ENCODE measurements at places on chromosomes 11 and 22.

DNA sequence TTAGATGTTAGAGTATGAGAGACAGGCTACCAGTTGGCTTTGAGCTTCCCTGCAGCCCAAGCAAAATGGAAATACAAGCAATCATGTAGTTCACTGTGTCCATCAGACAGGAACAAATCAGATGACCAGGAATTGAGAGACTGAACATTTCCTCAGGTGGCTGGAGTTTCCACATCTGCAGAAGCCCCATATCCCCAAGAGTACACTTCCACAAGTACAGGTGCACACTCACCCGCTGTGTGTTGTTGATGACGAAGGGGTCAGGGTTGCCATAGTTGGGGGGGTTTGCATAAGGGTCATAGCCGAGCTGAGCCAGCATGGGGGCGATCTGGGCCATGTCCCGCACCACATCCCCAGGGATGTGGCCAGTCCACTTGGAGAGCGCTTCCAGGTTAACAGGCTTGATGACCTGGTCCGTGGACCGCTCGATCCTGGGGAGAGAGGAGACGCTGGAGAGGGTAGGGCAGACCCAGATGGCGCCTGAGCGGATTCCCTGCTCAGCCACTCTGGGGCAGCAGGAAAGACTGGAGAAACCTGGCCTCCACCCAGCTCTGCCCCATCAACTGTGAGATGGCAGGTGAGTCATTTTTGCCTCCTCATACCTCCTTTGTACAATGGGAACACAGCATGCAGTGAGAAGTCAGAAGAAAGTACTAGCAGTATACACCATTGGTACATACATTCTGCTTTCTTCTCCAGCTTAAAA, 23.9 kb upstream of the TFIP11 start:
- DNase-seq = no peak

DNA sequence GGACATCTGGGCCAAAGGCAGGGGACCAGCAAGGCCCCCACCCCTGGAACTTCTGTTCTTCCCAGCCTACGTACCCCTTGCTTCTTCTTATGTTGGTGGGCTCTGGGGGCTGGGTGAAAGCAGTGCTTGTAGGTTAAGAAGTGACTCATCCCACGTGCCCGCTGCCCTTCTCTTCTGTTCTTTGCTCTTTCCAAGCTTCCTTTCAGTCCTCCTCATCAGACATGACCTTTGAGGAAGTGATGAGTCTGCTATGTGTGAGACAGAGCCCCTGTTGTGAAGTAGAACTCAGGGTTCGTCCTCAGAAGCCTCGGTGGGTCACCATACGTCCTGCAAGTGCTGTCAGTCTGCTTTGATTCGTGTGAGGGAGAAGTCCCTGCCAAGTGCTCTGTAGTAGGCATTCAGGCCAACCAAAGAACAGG, 12.7 kb downstream of the MED15 start:
- DNase-seq = no peak

GRCh38 chr11:70306586-70307033, 36.1 kb downstream of the PPFIA1 start:
- no peak for DNase-seq

DNA sequence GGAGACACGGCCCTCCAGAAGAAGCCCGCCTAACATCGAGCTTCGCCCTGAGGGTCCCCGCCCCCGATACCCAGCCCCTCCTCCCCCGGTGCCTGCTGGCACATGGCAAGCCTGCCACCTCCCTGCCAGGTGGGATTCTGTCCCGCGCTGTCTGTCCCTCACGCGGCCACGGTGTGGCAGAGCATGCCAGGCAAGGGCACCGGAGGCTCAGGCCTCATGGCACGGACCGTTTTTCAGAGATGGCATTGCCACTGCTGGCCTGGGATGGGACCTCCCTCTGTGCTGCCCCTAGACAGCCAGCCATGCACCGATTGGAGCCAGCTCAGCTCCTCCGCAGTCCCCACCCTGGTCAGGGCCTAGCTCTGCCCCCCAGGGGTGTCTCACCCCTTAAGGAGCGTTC, 19.4 kb downstream of the MRPL23 start:
- DNase-seq = no peak

DNA sequence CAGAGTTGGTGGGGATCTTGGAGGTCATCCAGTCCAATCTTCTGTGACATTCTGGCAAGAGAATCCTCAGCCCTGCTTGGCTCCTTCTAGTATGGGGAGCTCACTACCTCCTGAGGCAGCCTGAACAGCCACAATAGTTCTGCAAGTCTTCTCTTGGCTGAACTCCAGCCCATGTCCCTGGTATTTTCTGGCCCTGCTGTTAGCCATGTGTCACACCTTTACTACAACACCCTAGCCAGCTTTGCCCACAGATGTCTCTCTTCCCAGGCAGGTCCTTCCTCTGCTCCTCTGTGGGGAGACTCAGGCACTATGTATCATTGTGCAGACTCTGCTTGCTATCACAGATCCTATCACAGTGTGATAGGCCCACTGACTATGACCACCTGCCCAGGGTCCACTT, 297.7 kb downstream of the CTTN start:
- DNase-seq = no peak

GRCh38 chr11:8702598-8702915, 20.0 kb downstream of the RPL27A start:
- no peak for DNase-seq

DNA sequence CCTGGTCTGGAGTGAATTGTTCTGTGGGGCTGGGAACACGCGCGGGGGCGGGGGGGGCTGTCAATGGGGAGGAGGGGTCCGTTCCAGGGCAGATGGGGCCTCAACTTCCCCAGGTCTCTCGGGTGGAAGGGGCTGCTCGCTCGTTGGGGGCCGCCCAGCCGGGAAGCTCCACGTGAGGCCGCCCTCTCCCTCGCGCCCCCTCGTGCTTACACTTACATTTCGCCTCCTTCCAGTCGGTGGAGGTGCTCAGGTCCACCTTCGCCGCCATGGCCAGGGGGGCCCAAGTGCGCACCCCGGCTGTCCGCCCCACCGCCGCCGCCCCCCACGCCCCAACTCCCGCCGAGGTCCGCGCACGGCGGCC, 452 bp downstream of the MACROD1 start:
- peak; percentile 30 for DNase-seq

DNA sequence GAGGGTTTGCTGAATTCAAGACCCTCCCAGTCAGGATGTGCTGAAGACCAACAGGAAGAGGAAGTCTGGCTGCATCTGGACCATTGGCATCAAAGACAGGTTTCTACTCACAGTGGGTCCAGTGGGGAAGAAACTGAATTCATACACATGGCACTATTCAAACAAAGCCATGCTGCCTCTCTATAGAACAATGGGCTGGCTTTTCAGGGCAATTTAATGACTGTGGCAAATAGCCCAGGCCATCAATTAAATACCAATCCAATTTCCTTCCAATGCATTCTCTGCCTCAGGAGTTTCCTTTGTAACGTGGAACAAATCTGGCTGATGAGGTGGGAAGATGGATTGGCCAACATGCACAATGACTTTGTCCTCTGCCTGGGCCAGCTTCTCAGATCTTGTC, 98.6 kb downstream of the SEZ6L start:
- no peak for DNase-seq

- no peak for DNase-seq
Observed at GRCh38 chr22:42188808-42189447, 58.3 kb upstream of the CYP2D6 start.

- no peak for DNase-seq
Observed at GRCh38 chr22:48664586-48664985, 1163.1 kb downstream of the BRD1 start.

DNA sequence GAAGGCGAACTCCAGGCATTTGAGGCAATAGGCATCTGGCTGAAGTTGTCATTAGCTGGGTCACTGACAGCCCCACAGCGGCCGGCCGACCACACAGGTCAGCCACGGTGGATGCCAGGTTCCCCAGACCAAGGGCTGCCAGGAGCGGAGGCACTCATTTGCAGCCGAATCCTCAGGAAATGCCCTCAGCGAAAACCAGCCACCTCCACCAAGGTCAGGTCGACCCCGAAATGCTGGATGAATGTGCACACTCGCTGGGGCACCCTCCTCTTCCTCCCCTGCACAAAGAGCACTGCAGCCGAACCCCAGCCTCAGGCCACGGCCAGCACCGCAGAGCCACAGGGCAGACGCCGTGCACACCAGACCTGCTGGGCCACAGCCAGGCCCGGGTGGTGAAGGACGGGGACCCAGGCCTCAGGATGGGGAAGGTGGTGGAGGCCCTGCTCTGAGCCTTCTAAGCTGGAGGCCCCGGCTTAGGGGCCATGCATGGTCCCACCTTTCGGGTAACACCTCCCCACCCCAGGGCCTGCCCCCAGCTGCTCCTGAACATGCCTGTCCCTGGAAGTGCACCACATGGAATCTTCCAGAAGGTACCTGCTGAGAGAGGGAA, 206.0 kb downstream of the BRD1 start:
- no peak for DNase-seq

DNA sequence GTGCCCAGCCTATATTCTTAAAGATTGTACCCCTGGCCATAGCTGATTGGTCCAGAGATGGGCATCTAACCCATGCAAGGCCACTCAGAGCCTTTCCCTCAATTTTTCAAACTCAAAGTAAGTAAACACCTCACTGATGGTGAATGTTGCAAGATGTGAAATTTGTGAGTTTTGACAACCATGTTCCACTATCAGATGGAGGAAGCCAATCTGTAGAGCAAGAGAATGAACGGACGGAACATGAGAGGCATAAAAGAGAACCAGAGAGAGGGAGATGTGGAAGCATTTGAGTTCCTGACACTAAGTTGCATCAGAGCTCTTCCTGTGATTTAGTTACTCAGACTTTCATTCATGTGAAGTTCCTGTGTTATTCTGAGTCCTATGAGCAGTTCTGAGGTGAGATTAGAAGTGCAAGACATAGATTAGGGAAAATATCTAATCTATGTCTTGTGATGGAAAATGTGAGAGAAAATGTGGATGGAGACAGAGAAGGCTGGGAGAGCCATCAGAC, 73.3 kb downstream of the PRSS23 start:
- DNase-seq = no peak

GRCh38 chr11:17767914-17768313, 33.3 kb downstream of the KCNC1 start:
- DNase-seq = no peak

DNA sequence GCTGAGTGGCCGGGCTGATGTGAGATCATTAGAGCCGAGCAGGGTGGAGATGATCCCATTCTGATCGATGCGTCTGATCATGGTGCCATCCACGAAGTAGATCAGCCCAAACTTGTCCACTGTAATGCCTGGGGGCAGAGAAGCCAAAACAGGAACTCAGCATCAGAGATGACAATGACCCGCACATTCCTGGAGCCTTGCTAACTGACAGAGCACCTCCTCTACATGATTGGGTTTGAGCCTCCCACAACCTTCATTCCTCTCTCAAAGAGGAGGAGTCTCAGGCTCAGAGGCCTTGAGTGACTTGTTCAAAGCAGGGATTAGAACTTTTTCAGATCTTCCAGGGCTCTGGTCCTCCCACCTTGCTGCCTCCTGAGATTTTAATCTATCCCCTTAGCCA, 133.7 kb upstream of the NARS2 start:
- DNase-seq = no peak

- DNase-seq = no peak
Observed at GRCh38 chr11:8217136-8217535, 46.5 kb downstream of the LMO1 start.

- DNase-seq = no peak
Observed at GRCh38 chr11:105767931-105768330, 158.1 kb downstream of the GRIA4 start.

GRCh38 chr22:33476716-33477115, 418.5 kb upstream of the SYN3 start:
- DNase-seq = no peak

Data from hematopoietic multipotent progenitor cell treated with erythropoietin and hydrocortisone succinate and interleukin-3 and kit ligand, for 8 days (in vitro differentiated cells).